ENCODE measurements at places on chromosomes 12 and 14.

DNA sequence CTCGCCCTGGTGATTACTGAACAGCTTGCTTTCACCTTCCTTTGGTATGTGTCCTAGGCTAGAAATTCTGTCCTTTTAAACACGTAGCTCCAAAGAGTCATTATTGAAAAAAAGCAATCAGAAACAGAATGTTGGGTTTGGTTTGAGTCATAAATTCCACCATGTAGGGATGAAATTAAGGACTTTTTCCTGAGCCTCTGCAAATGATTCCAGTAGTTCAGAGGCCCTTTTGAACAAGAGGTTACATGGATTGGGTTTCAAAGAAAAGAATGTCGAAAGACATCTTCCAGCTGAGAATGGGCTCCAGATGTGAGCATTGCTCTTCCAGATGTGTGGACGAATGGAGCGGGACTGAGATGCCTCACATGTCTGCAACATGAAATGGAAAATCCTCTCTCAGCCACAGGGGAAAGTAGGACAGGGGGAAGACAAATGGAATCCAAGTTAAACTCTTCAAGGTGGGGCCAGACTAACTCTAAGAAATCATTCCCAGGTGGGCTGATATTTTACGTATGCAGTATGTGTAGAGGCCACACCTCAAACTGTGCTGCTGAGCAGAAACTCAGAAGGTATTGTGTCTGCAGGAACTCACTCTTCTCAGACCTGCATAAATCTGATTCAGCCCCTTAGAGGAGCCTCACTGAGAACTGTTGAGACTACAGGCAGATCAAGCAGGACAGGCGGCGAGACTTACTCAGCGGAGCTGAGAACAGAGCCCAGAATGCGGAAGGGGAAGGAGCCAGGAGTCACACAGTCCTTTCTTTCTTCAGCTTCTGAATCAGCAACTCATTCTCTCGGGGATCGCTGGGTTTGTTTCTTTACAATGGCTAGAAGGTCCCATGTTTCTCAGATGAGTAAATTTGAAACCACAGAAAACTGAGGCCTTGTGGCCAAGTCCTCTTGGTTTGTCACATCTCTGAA lies 23.3 kb upstream of the EMP1 start:
- no peak for DNase-seq

DNA sequence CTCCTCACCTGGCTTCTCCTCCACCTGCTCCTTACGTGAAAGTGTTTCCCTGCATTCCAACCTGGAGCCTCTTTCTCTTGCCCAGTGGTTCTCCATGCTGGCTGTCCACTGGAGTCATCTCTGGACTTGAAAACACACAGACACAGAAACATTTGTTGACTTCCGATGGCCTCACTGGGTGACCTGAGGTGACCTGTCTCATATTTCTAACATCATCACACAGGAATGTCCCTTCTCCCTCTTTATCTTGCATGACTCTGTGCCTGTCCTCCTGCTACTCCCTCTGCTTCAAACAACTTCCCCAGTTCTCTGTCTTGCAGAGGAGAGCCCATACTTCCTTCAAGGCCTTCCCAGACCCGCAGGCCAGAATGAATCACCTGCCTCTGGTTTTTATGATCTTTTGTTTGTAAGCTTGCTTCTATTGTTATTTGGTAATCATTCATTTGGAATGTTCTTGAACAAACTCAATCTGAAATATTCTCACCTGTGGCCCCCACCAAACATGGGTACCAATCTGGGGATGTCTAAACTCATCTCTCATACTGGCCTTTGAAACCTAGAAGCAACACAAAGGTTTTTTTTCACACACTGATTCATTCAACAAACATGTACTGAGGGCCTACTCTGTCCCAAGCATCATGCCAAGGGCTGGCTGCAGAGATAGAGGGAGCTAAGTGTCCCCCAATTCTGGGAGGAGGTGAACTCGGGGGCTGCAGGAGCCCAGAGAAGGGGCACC lies 9.7 kb upstream of the RIN3 start:
- DNase-seq = no peak

GRCh38 chr12:126667339-126667738 lies 1599.6 kb upstream of the TMEM132C start:
- no peak for DNase-seq

GRCh38 chr14:57375156-57375555 lies 15.2 kb upstream of the NAA30 start:
- no peak for DNase-seq

GRCh38 chr12:123938679-123939480 lies 33.8 kb downstream of the CCDC92 start:
- DNase-seq = peak; percentile 3

GRCh38 chr14:52043690-52044089 lies 25.2 kb downstream of the NID2 start:
- peak; percentile 54 for DNase-seq

DNA sequence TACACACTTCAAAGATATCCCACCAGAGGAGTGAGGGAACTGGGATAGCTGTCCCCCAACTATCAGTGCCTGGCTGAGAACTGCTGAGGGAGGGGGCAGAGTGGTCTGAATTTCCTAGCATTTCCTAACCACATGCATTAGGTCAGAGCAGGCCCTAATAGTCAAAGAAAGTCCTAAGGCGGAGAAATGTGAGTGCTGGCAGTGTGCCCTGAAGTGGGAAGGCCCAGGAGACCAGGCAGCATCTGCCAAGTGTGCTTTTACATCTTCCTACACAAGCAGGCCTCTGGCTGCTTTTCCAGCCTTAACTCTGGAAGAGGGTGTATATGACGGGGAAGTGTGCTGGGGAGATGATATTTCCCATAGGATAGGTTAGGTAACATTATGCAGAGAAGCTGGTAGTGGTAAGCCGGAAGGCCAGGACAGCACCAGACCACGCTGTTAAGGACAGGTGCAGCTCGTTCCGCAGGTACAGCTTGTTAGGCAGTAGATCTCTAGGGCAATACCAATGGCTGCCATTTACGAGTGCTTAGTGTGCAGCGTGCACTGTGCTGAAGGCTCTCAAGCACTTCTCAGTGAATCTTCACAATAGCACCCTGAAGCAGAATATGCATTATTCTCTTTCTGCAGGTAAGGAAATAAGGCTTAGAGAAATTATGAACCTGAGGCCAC lies 9.1 kb upstream of the CCDC198 start:
- DNase-seq = no peak

GRCh38 chr12:115223991-115224390 lies 540.0 kb upstream of the TBX3 start:
- DNase-seq = no peak

GRCh38 chr12:8886502-8887284 lies 27.6 kb upstream of the PHC1 start:
- DNase-seq = no peak

- DNase-seq = no peak
Measured at GRCh38 chr14:68890173-68890931, 88.8 kb downstream of the ACTN1 start.

GRCh38 chr12:88571543-88571942 lies 8.7 kb downstream of the KITLG start:
- no peak for DNase-seq

DNA sequence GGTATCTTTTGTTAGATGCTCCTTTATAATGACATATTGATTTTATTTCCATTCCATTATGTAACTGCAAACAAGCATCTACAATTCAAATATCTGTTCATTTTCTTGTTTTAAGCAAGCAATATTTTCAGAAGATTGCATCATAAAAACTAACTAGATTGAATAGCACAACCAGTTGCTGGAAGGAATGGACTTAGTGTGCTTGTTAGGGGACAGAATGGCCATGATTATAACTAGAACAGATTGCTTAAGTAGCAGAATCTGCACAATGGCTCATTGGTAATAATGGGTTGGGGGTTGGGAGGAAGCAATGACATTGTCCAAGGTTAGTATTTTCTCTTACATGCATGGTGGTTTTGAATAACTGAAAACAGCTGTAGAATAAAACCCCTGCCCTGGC lies 939.5 kb downstream of the SLC16A7 start:
- no peak for DNase-seq

- DNase-seq = no peak
Measured at GRCh38 chr14:30115756-30116155, 188.1 kb upstream of the PRKD1 start.

- no peak for DNase-seq
Measured at GRCh38 chr12:26091822-26092221, 33.0 kb downstream of the BHLHE41 start.

DNA sequence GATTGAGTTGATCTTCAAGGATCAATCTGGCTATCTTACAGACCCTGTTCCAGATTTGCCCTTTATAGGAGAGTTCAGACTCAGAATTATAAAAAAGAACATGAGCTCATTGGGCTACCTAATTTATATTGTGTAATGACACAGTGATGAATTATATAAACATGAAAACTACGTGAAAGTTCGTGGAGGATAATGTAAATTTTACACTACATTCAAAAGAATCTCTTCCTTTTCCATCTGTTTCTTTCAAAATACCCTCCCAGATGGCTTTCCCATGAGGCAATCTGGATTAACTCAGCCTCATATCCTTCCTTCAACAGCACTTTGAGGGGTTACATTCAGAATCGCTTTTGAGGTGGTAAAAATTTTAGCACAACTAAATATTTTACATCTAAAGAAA lies 129.3 kb downstream of the HMGA2 start:
- DNase-seq = no peak

DNA sequence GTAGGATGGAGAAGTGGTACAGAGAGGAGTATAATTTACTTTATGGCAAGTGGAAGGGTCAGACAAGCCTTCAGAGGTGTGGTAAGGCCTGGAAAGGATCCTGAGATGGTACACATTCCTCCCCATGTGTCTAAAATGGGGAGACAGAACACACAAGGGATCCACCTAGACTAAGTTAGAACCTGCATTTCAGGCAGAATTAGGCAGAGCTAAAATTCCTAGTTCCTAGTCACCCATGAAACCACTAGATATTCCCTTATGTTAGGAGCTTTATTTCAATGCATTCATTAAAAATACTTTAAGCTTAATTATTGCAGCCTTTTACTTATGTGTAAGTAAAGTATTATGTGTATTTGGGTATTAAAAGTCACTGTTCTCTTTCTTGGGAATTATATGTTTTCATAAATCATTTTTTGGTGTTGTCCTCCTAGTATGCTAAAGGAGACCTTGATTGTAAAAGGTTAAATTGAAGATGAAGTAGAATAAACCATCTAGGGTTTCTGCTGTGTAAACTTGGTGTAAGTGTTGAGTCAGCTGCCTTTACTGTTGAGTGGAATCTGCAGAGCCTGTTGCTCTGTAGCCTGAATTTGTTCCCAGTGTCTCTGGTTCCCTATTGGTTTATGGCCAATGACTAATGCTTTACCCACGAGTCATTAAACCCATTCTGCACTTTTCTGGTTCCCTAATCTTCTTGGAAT lies 423.2 kb downstream of the ATP23 start:
- no peak for DNase-seq

DNA sequence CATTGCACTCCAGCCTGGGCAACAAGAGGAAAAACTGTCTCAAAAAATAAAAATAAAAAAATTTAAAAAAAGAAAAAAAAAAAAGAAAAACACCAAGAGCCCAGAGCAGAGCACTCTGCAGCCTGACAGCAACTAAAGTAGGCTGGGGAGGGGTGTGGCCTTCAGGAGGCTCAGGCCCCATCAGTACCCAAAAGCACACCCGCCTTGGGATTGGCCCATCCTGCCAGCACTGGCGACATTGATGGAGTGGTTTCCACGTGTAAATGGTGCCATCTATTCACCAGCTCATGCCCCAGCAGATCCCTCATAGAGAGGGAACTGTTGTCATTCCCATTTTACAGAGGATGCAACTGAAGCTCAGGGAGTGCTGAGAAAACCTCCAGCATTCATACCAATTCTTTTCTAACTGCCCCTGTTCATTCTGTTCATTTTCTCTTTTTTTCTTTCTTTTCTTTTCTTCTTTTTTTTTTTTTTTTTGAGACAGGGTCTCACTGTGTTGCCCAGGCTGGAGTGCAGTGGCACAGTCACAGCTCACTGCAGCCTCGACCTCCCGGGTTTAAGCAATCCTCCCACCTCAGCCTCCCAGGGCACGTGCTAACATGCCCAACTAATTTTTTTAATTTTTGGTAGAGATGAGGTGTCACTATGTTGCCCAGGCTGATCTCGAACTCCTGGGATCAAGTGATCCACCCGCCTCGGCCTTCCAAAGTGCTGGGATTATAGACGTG lies 89.3 kb downstream of the IRF2BPL start:
- no peak for DNase-seq
